ENCODE measurements at places on chromosomes 2 and 18.

- DNase-seq, result no peak
Measured at GRCh38 chr2:201962774-201963562, 70.7 kb upstream of the FZD7 start.

- DNase-seq, result no peak
Measured at GRCh38 chr2:9235147-9236044, 28.8 kb downstream of the ASAP2 start.

- DNase-seq, result no peak
Measured at GRCh38 chr2:19176172-19176852, 182.1 kb downstream of the OSR1 start.

GRCh38 chr18:23240609-23240930 is 105.3 kb downstream of the CABLES1 start:
- no peak for DNase-seq

GRCh38 chr2:111972955-111973565 is 74.7 kb downstream of the MERTK start:
- DNase-seq, result no peak

DNA sequence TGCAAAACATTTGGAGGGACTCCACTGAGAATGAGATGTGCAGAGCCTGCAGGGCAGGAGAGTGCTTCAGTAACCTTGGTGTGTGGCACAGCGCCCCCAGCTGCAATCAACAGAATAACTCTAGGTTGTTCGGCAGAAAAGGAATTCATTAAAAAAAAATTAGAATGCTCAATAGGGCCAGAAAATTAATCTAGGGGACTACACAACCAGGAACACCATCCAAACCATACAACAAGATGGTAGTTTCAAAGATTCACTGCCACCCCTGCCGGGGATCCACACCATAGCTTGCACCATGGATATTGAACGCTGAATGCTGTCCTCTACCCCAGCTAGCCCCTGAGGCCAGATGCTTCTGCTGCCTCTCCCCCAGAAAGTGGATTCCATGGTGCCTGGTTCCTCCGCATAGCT is 50.1 kb downstream of the THUMPD2 start:
- no peak for DNase-seq

DNA sequence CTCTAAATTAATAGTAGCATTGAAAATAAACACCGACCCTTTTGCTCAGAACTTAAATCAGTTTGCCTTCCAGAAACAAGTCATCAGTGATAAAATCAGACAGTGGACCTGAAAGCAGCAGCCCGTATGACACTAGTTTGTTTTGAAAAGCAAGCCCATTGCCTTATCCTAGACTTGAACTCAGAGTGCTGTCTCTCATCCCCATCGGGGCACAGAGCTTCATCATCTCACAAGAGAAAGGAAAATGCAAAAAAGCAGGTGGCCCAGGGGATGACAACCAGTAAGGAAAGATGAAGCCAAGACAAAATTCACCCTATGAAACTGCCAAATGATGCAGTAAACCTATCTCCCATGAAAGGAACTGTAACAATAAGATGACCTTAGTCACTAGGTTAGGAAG is 71.2 kb downstream of the CERKL start:
- DNase-seq, result no peak

GRCh38 chr2:9439536-9439935 is 16.1 kb downstream of the CPSF3 start:
- no peak for DNase-seq

GRCh38 chr18:49768051-49768391 is 45.3 kb downstream of the ACAA2 start:
- DNase-seq, result no peak

- no peak for DNase-seq
Measured at GRCh38 chr2:165874445-165875039, 79.0 kb downstream of the TTC21B start.

DNA sequence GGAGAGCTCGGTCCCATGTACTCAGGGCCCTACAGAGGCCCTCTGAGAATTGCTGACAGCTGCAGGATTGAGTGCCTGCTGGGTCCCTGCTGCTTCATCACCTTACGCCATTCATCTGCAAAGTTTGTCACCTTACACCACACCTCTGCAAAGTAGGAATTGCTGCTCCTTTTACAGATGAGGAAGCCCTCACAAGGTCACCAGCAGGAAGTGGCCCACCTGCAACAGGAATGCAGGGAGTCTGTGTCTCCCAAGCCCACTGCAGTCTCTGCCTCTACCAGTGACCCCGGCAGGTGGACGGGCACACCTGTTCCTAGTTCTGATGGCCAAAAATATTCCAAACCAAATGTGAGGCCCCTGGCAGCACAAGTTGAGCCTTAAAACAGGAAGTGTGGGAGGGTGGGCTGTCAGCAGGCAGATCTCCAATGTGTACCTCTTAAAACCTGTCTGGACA is 441.4 kb downstream of the NBAS start:
- no peak for DNase-seq

GRCh38 chr2:230643576-230644291 is 68.9 kb upstream of the CAB39 start:
- DNase-seq, result no peak

DNA sequence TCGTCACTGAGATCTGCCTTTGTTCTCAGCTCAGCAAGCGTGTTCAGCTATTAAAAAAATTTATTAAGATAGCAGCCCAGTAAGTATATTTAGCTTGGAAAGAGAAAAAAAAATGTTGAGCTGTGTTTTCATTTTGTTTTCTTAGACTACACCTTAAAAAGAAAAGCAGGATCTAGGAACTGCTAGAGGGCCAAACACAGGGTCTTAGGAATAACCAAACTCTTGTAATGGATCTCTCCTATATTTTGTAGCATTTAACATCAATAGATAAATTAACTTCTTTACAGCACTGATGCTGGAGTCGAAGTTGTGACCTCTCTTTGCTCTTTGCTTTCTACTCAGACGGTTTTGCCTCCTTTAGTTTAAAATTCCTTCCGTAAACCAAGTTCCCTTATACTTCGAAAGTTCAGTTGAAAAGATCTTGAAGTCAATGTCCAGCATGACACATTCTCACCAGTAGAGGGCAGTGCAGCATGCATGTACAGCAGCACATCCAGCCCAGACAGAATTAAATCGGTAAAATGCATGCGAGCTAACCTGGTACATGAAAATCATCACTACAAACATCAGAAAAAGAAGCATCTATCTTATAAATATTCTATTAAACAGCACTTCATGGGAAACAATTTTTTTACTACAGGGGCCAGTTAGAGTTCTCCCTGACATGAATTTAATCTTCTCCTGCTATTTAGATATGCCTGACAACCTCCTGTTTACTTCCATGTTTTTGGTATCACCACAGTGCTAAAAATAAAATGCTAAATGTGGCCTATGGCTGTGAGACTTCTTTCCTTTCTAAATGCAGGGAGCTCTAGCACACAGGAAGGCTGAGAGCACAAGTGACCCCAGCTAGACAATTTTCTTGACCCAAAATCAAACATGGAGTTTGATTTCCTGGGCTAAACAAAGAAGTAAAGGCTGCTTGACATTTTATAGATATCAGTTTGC is 48.2 kb upstream of the MAP3K20 start:
- DNase-seq, result peak; percentile 62

GRCh38 chr18:10877987-10878386 is 271.4 kb downstream of the PIEZO2 start:
- DNase-seq, result no peak

DNA sequence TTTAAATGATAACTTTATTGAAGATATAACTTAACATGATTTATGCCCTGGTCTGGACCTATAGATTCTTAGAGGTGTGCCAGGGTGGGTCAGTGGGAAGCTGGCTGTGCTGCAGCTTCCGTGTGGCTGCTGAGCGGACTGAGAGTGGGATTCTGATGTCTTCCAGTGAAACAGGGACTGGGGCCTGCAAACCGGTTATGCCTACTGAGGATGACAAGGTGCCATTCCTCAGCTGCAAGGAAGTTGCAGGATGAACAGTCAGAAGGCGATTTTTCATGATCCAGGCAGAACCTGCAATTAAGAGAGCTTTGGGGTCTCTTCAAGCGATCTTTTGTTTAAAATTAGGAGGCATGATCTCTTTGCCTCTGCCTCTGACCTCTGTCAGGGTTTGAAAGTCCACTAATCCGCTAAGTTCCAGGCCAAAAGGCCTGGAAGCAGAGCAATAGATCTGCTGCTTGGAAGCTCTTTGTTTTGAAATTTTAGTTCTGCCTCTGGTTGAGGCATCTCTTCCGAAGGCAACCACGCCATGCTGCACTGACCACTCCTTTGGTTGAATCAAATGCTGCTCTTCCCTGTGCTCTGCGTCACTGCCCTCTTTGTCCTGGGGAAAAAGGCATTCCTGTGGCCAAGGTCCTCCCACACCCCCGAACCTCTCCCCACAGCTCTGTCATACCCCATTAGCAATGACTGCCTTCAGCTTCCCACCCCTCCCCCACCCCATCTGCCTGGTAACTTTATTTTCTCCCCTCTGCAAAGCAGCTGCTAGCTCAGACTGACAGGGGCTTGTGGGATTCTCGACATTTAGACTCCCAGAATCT is 2.0 kb downstream of the TMEM169 start:
- no peak for DNase-seq

DNA sequence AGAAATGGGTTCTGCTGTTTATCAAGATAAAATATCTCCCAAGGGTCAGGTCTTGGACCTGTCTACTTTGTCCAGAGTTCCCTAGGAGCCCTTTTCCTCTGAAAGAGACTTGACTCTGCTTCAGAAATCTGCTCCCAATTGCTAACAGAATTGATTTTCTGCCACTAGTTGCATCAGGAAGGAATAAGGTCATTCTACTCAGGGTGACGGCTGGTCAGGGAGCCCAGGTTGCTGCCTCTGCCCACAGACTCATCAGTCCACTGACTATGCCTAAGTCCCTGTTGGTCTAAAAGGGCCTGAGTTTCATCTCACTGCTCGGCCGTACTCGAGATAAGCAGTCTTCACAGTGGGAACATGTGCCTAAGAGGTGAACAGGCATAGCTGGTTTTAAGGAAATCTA is 61.2 kb downstream of the EVA1A start:
- no peak for DNase-seq

GRCh38 chr2:64632835-64633819 is 20.6 kb downstream of the SERTAD2 start:
- DNase-seq, result no peak

GRCh38 chr2:17672583-17673317 is 80.9 kb downstream of the SMC6 start:
- DNase-seq, result no peak

GRCh38 chr18:39198376-39198775 is 1632.8 kb upstream of the CELF4 start:
- DNase-seq, result no peak

DNA sequence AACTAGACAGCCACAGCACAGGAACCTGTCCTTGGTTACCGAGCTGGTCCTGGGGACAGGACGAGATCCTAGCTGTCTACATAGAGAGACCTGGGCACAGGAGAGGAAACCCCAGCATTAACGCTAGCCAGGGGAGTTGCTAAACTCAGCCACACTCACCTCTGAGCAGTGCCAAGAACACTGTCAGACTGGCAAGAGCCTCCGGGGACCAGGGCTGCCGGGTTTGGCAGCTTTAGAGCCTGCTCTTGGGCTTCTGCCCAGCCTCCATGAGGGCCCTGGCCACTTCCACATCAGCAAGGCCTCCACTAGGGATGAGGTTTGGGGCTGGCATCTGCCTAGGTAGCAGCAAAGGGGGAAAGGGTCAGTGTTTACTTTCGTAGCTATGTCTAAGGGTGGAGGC is 6.7 kb downstream of the TMBIM1 start:
- no peak for DNase-seq

DNA sequence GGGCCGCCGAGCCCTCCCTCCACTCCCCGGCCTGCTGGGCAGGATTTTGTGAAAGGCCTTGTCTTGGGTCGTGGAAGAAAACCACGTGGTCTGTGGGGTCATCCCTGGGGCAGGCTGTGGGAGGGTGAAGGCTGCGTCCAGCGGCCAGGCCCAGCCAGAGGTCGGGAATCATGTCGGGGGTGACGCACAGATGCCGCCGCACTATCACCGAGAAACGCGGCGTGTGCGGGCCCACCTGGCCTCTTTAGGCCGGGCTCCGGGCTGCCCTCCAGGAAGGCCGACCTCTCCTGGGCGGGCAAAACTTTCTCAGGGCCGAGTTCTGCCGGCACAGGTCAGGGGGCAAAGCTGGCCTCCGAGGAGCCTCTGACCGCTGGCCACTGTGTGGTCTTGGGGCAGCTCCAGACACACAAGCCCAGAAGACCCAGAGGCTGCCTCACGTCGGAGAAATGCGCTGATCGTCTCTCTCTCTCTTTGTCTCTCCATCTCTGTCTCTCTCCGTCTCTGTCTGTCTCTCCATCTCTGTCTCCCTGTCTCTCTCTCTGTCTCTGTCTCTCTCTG is 28.4 kb downstream of the NFATC1 start:
- DNase-seq, result no peak

GRCh38 chr2:107633580-107634147 is 193.0 kb upstream of the RGPD4 start:
- peak; percentile 17 for DNase-seq

DNA sequence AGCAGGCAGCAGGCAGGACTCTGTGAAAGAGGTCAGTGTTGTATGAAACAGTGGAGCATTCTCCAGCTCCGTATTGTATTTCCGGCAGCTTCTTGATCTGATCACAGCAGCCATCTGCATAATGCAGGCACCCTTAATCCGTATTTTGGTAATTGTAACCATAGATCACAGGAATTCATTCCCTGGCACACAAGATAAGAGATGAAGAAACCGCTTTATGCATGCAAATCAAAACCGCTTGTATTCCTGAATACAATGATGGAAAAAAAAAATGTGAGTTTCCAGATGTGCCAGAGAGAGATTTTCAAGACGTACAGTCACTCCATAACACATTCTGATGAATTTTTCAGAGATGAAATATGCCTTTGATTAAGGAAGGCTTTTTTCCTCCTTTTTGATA is 221.3 kb downstream of the ACKR3 start:
- no peak for DNase-seq

GRCh38 chr2:23669413-23670244 is 257.3 kb downstream of the ATAD2B start:
- no peak for DNase-seq

GRCh38 chr2:139175510-139175909 is 395.3 kb upstream of the NXPH2 start:
- DNase-seq, result no peak

All from T1000 (cell line).